Activated gamma-delta T cell (primary cell): ENCODE measurements at places on chromosomes 6 and 20.

DNA sequence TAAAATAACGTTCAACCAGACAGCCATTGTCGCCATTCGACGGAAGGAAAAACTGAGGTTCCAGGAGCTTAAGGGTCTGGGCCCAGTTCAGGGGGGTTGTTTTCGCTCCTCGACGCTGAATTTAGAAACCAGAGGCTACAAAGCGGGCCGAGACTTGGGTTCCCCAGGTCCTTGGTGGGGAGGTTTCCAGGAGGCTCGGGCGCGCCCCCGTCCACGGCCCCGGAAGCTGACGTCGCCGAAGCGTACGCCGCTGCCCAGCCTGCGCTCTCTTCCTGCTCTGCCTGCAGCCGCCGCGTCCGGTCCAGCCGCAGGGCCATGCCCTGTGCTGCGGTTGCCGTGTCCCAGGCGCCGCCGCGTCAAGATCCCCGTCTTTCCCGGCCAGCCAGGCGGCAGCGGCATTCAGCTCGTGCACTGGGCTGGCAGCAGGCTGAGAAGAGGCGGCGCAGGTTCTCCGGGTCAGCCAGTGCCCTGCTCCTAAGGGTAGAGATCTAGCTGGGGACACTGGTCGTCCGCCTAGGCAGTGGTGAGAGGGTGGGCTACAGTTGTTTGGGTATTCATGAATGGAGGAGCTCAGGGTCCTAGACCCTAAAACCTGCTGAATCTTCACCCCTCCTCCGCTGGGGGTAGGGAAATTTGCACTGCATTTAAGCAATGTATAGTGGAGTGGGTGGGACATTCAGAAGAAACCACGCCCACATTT lies 901 bp upstream of the TRIM26 start:
- DNase-seq = peak; percentile 76

- DNase-seq = no peak
Measured at GRCh38 chr6:40584741-40585140, 2.4 kb downstream of the LRFN2 start.

GRCh38 chr6:81744131-81744530 lies 8.3 kb downstream of the TENT5A start:
- DNase-seq = no peak

- no peak for DNase-seq
Measured at GRCh38 chr6:129733290-129733689, 23.3 kb upstream of the ARHGAP18 start.

- no peak for DNase-seq
Measured at GRCh38 chr6:134995536-134995935, 45.6 kb upstream of the ALDH8A1 start.

DNA sequence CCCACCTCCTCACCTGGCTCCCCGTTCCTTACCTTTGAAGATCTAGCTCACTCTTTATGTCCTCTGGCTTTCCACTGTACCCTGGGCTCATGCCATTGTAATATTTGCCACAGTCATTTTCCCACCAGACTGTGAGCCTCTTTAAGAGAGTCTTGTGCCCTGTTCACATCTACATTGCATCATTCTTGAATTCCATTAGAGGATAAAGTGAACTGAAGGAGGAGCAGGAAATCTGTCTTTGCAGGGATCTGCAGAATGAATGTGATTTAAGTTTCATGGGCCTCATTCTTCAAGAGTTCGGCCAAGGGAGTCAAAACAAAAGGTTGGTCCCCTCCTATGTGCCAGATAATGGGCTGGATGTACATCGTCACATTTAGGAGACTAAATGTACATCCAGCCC lies 272.6 kb upstream of the CITED2 start:
- DNase-seq = no peak

DNA sequence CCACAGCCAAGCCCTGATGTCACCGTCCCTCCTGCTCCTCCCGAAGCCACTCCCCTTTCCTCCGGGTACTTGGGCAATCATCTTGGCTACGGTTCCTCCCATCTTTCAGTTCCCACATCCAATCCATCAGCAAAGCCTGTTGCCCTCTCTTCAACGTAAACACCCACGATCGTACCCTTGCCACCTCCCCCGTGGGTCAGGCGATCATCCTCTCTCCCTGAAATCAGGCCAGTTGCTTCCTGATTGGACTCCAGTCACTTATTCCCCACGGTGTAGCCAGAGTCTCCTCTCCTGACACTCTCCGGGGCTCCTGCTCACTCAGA lies 44.5 kb downstream of the SULF2 start:
- DNase-seq = no peak

GRCh38 chr6:167474725-167475124 lies 149.8 kb downstream of the TTLL2 start:
- no peak for DNase-seq

DNA sequence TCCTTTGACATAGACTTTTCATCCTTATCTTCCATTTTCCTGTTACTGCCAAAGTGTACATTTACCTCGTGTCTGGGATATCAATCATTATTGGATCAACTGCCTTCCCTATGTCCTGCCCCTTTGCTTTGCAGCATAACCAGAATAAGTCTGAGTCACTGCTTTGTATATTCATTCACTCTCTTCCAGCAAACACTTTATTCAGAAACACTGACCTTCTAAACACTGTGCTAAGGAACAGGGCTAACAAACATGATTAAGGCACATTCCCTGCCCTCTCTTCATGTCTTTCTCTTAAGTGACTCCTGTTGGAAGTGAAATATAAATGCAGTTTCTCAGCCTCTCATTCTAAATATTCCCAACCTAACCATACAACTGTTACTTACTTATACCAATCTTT lies 66.9 kb downstream of the COL19A1 start:
- DNase-seq = no peak

DNA sequence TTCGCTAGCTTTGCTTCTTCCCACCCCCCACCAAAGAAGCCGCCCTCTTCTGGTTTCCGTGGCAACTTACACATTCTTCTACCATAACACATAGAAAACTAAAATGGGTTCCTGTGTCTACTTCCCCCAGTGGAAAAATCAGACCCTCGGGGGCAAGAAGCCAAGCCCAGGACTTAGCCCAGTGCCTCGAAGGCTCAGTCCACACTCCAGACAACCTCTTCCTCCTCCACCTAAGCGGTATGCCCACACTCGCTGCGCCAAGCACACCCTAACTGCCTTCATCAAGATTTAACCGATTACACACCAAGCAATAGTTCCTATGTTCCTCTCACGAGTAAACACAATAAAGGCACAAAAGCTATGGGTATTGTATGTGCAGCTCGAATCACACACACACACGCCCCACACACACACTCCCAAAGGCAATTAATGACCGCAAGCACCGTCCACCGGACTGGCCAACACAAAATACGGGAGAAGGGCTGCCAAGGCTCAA lies 537 bp downstream of the PPIL4 start:
- DNase-seq = no peak

- peak; percentile 32 for DNase-seq
Measured at GRCh38 chr6:30883685-30884520, at the start of gene DDR1. Gene DDR1, plus strand, starts transcription at chr6:30884519. Its CDS starts 4,211 bp downstream, at chr6:30888730.

- no peak for DNase-seq
Measured at GRCh38 chr6:70388814-70389213, 24.5 kb upstream of the FAM135A start.

DNA sequence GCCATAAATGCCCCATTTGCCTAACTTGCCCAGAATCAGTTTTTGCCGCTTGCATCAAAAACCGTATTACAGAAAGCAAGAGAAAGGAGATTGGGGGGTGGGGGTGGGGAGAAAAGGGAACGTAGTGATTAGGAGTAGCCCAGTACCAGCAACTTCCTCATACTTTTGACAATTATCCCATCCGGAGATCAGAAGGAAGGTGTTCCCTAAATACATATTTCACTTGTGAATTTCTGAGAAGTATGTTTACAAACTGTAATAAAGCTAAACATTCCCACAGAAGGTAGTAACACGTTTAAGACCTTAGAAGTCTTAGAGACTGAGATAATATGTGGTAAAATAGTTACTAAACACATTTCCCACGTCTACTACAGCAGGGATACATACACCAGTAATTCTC lies 14.5 kb downstream of the PREP start:
- DNase-seq = no peak

GRCh38 chr6:43092635-43093034 lies 16.5 kb downstream of the PTK7 start:
- DNase-seq = no peak

DNA sequence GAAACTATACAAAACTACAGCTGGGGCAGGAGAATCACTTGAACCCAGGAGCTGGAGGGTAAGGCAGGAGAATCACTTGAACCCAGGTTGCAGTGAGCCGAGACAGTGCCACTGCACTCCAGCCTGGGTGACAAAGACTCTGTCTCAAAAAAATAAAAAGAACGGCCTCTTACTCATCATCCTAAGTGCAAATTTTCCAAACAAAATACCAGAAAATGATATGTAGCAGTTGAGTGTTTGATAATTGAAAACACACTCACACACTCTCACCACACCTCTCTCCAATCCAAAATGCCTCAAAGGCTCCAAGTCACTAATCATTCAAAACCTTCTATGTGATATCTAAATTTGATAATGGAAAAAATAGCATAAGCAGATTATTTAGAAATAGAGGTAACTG lies 198.6 kb upstream of the SHLD1 start:
- DNase-seq = no peak

DNA sequence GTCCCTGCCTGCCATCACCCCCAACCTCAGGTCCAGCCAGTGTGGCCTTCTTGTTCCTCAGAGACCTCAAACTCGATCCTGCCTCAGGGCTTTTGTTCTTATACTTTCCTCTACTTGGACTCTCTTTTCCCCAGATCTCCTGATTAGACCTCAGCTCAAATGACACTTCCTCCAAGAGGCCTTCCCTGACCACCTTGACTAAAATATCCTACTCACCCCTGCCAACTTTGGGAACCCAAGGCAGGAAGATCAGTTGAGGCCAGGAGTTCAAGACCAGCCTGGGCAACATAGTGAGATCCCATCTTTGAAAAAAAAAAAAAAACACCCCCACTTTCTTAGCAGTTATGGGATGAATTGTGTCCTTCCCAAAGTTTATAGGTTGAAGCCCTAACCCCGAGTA lies 73.5 kb downstream of the CHMP4B start:
- DNase-seq = no peak

- DNase-seq = no peak
Measured at GRCh38 chr6:110529355-110529754, 52.9 kb upstream of the SLC22A16 start.

DNA sequence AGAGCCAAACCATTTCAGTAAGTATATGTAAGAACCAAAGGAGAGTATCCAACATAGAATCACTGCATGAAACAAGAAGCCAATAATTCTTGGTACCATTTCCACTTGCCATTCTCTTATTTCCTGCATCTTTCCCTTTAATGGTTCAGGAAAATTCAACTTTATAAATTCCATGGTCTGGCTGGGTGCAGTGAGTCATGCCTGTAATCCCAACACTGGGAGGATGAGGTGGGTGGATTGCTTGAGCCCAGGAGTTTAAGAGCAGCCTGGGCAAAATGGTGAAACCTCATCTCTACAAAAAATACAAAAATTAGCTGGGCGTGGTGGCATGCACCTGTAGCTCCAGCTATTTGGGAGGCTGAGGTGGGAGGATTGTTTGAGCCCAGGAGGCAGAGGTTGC lies 21.2 kb downstream of the NHLRC1 start:
- no peak for DNase-seq

DNA sequence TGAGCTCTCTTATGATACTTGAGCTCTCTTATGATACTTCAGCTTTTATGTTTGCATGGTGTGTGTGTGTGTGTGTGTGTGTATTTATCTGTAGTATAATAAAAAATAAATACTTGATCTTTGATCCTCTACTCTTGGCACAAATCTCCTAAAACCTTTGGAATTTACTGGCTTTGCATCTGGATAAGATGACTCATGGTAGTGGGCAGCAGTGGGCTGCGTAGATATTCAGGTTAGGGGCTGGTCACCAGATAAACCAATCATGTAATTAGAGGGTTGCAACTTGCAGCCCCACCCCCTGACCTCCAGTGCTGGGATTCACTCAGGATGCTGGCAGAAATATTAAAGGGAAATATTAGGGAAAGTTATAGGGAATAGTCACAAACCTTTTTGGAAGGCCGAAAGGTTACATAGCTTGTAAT lies 151.9 kb upstream of the COL21A1 start:
- DNase-seq = no peak

GRCh38 chr20:44034451-44034850 lies 119.8 kb downstream of the TOX2 start:
- no peak for DNase-seq

- DNase-seq = no peak
Measured at GRCh38 chr20:32249030-32249738, 28.3 kb upstream of the KIF3B start.

DNA sequence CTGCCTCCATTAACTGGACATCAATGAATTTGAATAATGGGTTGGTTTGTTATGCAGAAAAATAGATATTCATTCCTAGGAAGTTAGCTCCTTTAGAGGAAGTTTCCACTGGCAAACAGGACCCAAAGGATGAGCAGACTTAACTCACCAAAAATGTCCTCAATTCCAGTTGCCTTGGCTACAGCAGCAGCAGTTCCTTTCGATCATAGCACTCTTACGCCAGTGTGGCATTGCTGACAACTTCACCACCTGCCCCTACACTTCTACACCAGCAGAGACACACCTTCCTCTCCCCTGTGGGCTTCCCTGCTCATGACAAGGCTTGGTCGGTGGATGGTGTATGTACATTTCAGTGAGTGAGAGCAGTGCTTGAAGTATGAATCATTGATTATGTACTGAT lies 532.8 kb downstream of the QKI start:
- DNase-seq = no peak

DNA sequence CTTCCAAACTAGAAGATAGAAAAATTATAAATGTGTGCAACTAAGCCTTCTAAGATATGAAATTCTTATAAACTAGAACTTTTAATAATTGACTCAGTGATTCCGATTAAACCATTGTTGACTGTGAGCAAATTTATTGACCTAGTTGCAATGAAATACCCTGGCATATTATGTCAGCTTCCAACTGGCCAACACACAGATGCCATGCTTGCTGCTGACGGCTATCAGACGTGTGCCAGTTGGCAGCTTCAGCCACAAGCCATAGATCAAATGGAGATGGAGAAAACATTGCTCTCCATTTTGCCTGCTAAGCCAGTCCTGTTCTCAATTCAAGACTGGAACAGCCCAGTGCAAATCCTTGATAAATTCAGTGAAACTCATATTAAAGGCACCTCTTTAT lies 101.7 kb upstream of the HDGFL1 start:
- DNase-seq = no peak

DNA sequence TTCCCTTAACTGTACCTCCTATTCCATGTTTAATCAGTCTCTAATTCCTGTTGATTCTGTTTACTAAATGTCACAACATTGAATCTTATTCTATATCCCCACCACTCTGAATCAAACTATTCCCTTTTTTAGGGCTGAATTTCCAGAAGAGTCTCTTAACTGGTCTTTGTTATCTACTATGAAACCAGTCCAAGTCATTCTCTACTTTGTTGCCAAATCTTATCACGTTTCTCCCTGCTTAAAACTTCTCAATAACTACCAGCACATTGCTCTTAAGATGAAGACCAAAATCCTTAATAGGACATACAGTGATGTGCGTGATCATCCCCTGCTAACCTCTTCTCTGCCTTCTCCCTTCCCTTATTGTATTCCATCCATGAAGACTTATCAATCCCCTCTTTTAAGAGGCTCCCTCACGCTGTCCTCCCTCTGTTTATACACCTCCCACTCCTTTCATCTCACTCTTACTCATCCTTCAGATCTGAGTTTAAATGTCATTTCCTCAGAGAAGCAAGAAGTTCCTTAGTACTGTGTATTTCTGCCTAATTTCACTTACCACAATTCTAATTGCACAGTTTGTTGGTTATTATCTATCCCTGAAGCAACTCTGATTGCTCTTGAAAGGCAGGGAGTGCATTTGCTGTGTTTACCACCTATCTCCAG lies 143.0 kb upstream of the AHI1 start:
- no peak for DNase-seq

GRCh38 chr6:159578629-159579028 lies 114.4 kb downstream of the SOD2 start:
- DNase-seq = no peak
